Pancreas (tissue), 10 donors: ENCODE measurements at places on chromosomes 1 and 21.

DNA sequence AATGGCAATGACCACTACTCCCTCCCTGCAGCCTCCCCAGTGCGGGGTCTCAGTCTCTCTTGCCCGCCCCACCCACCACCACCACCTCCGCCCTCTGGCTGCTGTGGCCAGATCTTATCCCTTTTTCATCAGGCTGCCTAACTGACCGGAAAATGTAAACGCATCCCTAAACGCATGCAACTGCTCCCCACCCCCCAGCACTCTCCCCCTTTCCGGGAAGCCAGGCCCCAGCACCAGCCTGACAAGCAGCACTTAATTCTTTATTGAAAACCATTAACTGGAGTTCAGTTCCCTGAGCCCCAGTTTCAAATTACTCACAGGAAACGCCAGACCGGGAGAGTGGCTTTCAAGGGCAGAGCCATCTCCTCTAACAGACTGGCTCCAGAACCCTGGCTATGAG, 147.7 kb downstream of the DMRTA2 start:
- H3K36me3 ChIP-seq, result no peaks in the 10 kb centered on the region
- no peak overlapping the region for H3K27ac ChIP-seq
- no peak overlapping the region for H3K4me3 ChIP-seq
- DNase-seq, result no peak
- no peaks in the 10 kb centered on the region for H3K4me1 ChIP-seq

DNA sequence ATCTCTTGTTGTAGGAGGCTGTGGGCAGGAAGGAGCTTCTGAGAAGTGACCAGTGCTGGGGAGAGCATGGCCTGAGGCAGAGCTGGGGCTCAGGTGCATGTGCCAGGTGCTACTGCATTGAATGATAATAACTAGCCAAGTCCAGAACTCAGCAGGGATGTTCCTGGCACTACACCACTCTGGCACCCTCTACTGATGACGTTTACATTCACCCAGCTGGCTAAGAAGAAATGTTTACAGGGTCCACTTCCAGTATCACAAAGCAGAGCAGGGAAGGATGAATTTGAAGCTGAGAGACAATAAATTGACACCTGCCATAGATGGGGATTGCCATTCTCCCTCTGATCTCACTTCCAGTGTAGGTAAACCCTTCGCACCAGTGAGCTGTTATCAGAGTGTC, 411.8 kb downstream of the SETD4 start:
- no peak for DNase-seq
- no peaks in the 10 kb centered on the region for H3K27me3 ChIP-seq
- no peaks in the 10 kb centered on the region for H3K4me1 ChIP-seq
- no peak overlapping the region for H3K27ac ChIP-seq
- no peak overlapping the region for H3K4me3 ChIP-seq
- no peaks in the 10 kb centered on the region for H3K36me3 ChIP-seq

GRCh38 chr1:51877434-51878307, 856 bp downstream of the NRDC start:
- DNase-seq, result no peak
- peaks cover 26% of the 10 kb centered on the region for H3K4me1 ChIP-seq
- peak overlapping the region; percentile 97 for H3K27ac ChIP-seq
- peak overlapping the region; percentile 90 for H3K4me3 ChIP-seq

DNA sequence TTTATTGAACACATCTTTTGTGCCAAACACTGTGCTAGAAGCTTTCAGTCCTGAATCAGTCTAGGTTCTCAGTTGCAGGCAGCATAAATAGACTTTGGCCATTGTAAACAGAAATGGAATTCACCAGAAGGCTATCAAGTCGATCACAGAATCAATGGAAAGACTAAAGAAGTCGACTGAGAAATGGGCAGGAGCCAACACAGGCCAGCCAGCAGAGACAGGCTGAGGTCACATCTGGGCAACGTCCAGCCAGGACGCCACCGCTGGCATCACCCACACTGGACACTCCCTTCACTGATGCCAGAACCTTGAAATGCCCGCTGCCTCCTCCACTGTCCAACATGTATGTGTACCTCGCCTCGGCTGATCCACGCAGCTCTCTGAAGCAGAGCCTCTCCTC, 5.5 kb upstream of the CNTN2 start:
- no peak overlapping the region for H3K4me3 ChIP-seq
- H3K27me3 ChIP-seq, result no peaks in the 10 kb centered on the region
- DNase-seq, result no peak

GRCh38 chr1:230047114-230047865, 19.7 kb upstream of the GALNT2 start:
- no peaks in the 10 kb centered on the region for H3K36me3 ChIP-seq
- H3K4me1 ChIP-seq, result no peaks in the 10 kb centered on the region
- no peaks in the 10 kb centered on the region for H3K27me3 ChIP-seq
- DNase-seq, result no peak
- no peak overlapping the region for H3K27ac ChIP-seq
- H3K4me3 ChIP-seq, result no peak overlapping the region

GRCh38 chr1:31148409-31148808, 82.9 kb upstream of the PUM1 start:
- H3K4me1 ChIP-seq, result no peaks in the 10 kb centered on the region
- no peak for DNase-seq
- H3K4me3 ChIP-seq, result no peak overlapping the region
- no peaks in the 10 kb centered on the region for H3K27me3 ChIP-seq
- no peak overlapping the region for H3K27ac ChIP-seq

DNA sequence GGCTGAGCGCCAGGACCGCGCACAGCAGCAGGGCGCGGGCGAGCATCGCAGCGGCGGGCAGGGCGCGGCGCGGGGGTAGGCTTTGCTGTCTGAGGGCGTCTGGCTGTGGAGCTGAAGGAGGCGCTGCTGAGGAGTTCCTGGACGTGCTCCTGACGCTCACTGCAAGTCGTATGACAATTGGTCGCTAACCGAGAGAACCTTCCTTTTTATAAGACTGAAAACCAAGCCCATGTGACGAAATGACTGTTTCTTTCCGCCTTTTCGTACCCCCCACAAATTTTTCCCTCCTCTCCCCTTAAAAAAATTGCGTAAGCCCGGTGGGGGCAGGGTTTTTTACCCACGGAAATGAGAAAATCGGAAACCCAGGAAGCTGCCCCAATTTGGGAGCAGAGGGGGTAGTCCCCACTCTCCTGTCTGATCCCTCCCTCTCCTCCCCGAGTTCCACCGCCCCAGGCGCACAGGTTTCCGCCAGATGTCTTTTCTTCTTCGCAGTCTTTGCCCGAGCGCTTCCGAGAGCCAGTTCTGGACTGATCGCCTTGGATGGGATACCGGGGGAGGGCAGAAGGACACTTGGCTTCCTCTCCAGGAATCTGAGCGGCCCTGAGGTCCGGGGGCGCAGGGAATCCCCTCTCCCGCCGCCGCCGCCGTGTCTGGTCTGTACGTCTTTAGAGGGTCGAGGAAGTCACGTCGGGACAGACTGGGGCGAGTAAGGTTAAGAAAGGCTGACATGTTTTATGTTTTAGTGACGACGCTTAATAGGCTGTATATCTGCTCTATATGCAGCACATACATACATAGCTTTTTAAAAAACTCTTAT, at the start of gene PTGS2:
TSS of gene PTGS2 (minus strand) at position 179 of the 817 bp plus-strand sequence. CDS start at position 46, 133 bp downstream.
- no peaks in the 10 kb centered on the region for H3K36me3 ChIP-seq
- peak within 1 kb of the TSS; percentile 29 for H3K4me3 ChIP-seq
- H3K4me1 ChIP-seq, result no peaks in the 10 kb centered on the region

GRCh38 chr1:177020851-177021589, 143.5 kb downstream of the ASTN1 start:
- no peaks in the 10 kb centered on the region for H3K27me3 ChIP-seq
- no peaks in the 10 kb centered on the region for H3K4me1 ChIP-seq
- no peaks in the 10 kb centered on the region for H3K36me3 ChIP-seq
- H3K27ac ChIP-seq, result no peak overlapping the region
- no peak overlapping the region for H3K4me3 ChIP-seq

DNA sequence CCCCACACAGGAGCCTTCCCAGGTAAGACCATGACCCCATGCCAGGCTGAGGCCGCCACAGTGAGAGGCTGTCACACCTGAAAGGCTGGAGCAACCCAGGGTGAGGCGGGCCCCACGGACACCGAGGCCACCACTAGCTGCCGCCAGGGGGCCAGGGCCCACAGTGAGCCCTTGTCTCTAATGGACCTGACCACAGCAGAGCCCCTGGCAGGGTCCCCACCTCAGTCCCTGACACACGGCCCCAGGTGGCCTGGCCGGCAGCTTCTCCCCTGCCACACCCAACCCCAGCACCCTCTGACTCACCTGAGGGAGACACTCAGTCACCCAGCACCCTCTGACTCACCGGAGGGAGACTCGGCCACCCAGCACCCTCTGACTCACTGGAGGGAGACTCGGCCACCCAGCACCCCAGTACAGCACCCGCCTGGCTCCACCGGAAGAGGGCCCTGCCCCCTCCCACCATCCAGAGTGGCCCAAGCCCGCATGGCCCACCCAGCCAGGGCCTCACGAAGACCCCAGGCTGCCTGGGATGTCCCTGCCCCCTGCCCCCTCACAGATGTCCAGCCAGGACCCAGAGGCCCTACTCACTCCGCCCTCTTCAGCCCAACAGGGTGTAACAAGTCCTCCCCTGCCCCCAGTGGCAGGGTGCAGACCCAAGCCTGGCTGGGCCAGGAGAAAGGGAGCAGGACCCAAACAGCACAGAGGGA, 4.4 kb downstream of the DVL1 start:
- no peak overlapping the region for H3K27ac ChIP-seq
- peaks cover 11% of the 10 kb centered on the region for H3K4me1 ChIP-seq
- H3K27me3 ChIP-seq, result no peaks in the 10 kb centered on the region
- H3K4me3 ChIP-seq, result no peak overlapping the region
- no peak for DNase-seq

GRCh38 chr1:11851180-11851579, 3.6 kb upstream of the NPPA start:
- no peak overlapping the region for H3K4me3 ChIP-seq
- no peaks in the 10 kb centered on the region for H3K27me3 ChIP-seq
- DNase-seq, result no peak
- H3K27ac ChIP-seq, result no peak overlapping the region
- H3K36me3 ChIP-seq, result no peaks in the 10 kb centered on the region
- H3K4me1 ChIP-seq, result no peaks in the 10 kb centered on the region

GRCh38 chr21:35024513-35024912, 24.6 kb downstream of the RUNX1 start:
- DNase-seq, result no peak
- no peak overlapping the region for H3K4me3 ChIP-seq
- H3K27ac ChIP-seq, result no peak overlapping the region
- peaks cover 2% of the 10 kb centered on the region for H3K4me1 ChIP-seq

DNA sequence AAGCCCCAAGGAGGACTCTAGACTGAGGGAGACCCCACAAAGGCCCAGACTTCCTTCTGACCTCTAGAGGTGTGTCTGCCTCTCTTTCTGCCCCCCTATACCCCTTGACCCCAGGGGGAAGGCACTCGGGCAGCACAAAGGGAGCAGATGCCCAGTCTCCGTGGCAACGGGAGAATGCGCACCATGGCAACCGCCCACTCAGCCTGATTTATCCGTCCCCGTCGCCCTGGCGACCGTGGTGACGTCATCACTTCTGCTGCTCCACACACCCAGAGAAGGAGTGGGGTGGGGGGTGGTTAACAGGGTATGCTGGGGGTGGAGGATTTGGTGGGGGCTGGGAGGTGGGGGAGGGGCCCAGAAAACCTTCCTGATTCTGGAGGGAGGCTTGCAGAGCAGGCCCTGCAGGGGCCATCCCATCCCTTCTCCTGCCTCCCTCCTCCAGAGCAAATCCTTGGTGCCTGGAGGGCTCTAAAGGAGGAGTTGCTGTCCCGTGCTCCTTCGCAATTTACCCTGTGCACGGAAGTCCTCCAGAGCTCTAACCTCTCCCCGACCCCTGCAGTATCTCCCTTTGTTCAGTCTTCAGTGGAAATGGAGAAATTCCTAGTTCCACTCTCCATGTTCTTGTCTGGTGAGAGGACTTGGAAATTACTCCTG, 6.3 kb downstream of the CELF3 start:
- H3K27me3 ChIP-seq, result no peaks in the 10 kb centered on the region
- H3K27ac ChIP-seq, result no peak overlapping the region

GRCh38 chr1:92859400-92860039, 27.7 kb downstream of the RPL5 start:
- H3K4me1 ChIP-seq, result no peaks in the 10 kb centered on the region
- no peaks in the 10 kb centered on the region for H3K27me3 ChIP-seq
- H3K4me3 ChIP-seq, result no peak overlapping the region
- no peak overlapping the region for H3K27ac ChIP-seq
- no peak for DNase-seq

DNA sequence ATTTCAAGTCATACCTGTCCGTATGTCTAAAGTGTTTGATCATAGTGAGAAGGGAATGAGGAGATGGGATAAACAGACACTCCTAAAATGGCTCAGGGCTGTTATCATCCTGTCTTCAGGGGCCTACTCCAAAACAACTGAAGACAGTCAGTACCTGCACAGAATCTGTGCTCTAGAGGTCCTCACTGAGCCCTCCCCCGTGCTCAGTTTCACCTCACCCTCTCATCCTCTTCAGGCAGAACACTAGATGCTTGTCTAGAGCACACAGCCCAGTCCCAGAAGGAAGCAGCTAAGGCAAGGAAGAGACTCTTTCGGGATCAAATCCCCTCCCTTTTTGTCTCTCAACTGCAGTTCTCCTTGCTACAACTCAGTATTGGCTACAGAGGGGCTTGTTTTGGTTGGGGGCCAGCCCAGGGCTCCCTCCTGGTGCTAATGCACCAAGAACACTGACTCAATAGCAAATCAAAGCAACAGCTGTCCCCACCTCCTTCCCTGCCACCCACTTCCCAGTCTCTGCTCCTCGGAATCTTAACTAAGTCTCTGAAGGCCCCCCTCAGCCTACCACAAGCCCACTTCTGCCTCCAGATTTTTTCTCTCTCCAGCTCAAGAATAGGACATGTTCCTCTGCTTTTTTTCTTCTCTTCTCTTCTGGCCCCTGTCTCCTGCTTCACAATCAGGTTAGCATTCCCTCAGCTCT, 10.1 kb downstream of the CADM3 start:
- H3K27me3 ChIP-seq, result no peaks in the 10 kb centered on the region
- no peaks in the 10 kb centered on the region for H3K4me1 ChIP-seq
- DNase-seq, result no peak
- H3K36me3 ChIP-seq, result no peaks in the 10 kb centered on the region

DNA sequence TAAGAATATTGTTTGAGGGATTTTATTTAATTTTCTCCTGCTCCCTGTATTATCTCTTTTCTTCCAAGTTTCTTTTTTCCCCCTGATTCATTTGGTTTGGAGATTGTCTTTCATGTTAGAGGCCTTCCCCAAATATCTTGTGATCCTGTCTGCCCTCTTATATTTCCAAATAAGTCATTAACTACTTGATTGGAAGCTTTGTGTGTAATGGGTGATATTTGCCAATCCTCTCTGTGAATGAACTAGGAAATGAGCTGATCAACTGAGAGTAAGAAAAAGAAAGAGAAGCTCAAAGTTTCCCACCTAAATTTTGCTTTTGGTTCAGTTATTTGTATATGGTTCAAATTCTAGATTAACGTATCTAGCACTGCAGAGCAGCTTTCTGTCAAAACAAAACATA, 23.6 kb upstream of the LY9 start:
- no peaks in the 10 kb centered on the region for H3K4me1 ChIP-seq
- H3K27me3 ChIP-seq, result no peaks in the 10 kb centered on the region
- no peaks in the 10 kb centered on the region for H3K36me3 ChIP-seq
- H3K27ac ChIP-seq, result no peak overlapping the region

DNA sequence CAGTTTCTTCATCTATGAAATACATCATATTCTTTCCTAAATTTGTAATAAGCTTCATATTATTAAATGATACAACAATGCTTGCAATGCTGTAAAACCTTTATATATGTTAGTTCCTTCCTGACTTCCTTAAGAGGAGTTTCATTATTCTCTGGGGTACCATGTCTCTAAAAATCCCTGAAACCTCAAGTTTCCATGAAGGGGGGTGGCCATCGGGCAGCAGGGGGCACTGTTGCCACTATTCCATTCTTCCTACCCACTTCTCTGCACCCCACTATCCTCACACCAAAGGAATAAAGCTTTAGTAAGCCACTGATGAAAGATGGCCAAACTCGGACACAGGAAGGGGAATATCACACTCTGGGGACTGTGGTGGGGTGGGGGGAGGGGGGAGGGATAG, 9.0 kb upstream of the DMRTB1 start:
- H3K4me1 ChIP-seq, result no peaks in the 10 kb centered on the region
- H3K4me3 ChIP-seq, result no peak overlapping the region
- H3K27me3 ChIP-seq, result no peaks in the 10 kb centered on the region
- DNase-seq, result no peak
